H4 (cell line): ENCODE measurements at places on chromosomes 4 and X. TPM values are rescaled to one million over a fixed set of nuclear protein-coding genes. Genes with fewer than 3 reads are reported as not detected.
A peak's percentile ranks its signal among the peaks of the same experiment; 100 is the strongest.

DNA sequence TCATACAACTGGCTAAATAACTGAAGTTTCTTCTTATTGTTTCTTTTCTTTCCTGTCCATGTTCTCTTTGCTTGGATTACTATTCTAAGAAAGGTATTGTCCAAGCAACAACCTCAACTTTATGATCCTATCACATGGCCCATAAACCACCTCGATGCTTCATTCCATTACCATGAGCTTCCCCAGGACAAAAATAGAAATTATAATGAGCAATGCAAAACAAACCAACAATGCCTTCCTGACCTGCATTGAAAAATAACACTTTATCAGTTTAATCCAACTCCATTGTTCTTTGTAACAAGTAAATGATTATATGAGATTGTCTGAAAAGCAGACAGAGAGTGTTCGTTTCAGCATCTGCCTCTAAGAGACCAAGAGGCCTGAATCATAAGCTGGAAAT is 148.8 kb downstream of the HS6ST2 start:
- DNase-seq: no peak

The TCEAL2 gene
- 2.6 and 3.8 TPM in 2 replicates for total RNA-seq

DNA sequence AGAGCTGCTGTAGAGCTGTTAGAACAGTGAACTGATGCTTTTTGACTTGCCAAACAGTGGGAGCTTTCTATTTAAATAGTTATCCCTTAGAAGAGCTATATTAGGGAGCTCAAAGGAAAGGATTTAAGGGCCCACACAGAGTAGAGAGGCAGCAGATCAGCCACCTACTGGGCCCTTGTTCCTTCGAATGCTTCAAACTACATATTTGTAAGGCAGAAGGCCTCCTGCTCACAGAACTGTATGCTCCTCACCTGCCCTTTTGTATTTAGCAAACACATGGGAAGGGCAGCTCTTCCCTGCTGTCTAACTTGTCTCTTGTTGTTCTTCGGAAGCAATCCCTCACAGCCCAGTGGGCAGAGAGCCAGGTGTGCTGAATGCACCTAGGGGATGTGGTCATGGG is 38.0 kb downstream of the IL1RAPL1 start:
- DNase-seq: no peak

GRCh38 chr4:9866931-9867330 is 85.5 kb downstream of the DRD5 start:
- no peak for DNase-seq

- no peak for DNase-seq
Measured at GRCh38 chr4:108662629-108663028, 12.2 kb downstream of the OSTC start.

GRCh38 chr4:3442959-3443749 is 1.4 kb downstream of the HGFAC start:
- DNase-seq: peak; percentile 38

GRCh38 chrX:47751670-47752069 is 85.0 kb upstream of the ZNF81 start:
- DNase-seq: peak; percentile 33

DNA sequence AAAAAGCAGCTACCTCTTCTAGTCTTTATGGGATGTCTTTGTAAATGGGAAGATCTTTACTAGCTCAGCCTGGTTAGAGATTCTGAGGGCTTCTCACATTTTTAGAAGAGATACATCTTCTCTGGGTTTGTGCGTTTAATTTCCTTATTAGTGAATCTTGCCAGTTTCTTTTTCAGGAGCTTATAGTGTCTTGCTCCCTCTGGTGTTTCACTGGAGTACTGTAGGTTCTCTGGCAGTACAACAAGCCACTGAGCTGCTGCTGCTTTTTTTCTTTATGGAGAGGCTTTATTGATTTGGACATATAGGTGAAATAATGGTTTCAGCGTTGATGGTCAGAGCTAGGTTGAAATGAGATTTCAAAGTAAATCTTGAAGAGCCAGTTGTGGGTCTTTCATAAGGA is 82.9 kb downstream of the LAS1L start:
- DNase-seq: no peak

DNA sequence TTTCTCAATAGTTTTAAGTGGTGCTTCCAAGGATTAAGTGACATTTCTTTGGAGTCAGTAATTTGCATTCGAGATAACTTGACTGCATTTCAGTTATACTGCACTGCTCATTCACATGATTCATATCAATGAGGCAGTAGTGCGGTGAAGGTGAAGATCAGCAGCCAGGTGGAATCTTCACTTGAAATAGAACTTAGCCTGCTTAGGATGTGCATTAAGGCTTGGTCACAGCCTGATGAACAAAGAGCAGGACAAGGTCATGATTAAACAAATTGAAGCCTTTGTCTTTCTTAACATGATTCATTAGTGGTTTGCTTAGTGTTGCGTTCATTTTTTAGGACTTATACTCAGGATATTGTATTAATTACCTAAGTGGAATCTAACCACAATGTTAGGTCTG is 212.1 kb upstream of the GALNTL6 start:
- no peak for DNase-seq

- no peak for DNase-seq
Measured at GRCh38 chrX:71629467-71629866, 11.2 kb upstream of the CXCR3 start.

GRCh38 chrX:27924261-27924660 is 57.0 kb downstream of the DCAF8L1 start:
- DNase-seq: no peak

DNA sequence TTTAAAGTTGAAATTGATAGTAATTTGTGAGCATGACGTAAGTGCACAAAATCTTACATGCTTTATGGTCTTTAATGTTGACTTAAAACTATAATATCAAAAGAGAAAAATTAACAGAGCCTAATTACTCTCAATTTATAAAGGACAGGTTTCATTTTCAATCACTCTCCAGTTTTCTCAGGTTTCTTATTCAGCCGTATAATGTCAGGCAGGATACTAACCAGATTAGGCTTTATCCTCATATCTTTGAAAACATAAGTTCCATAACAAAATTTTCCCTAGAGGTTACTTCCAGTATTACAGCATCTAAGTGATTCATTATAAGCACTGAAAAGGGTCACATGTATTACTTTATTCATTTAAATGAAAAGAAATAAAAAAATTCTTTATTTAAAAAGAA is 492.1 kb downstream of the PACRGL start:
- DNase-seq: no peak

GRCh38 chr4:88148560-88148959 is 9.9 kb downstream of the ABCG2 start:
- no peak for DNase-seq

DNA sequence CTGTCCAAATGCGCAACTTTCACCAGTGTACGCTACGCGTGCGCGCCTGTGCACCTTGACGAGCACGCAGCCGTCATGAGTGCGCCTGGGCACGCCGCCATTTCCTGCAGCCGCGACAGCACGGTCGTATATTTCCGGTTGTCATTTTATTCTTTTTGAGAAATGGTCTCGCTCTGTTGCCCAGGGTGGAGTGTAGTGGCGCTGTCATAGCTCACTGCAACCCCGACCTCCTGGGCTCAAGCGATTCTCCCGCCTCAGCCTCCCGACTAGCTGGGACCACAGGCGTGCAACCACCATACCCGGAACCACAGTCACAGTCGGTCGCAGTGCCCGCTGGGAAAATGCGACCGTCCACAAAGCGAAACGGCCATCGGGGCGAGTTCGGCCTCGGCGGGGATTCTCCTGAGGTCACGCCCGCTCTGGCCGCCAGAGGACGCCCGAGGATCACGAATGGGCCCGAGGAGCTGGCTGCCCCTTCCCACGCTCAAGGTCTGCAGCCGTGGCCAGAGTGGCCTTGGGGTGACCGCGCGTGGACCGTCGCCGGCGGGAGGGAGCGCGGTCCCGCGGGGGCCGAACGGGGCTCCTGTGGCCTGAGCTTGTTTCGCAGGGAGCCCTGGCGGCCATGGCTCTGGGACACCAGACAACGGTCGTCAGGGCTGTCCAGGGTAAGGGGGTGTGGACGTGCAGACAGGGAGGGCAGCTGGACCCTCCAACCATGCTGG is 23.7 kb upstream of the PNMA3 start:
- peak; percentile 35 for DNase-seq

DNA sequence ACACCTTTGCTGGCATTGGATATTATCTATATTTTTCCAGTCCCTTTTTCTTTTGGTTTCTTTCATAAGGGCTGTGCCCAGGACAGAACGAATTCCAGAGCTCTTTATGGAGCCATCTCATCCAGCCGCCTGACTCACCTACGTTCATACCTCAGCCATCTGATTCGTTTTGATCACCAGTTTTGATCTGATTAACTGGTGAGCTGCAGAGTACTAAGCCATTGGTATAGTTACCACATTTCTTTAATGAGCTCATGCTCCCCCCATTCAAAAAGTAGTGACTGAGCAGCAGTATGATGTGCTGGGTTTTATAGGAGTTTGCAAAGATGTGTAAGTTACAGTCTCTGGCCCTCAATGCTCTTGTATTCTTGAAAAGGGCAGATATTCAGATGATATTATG is 43.0 kb upstream of the CDKN2AIP start:
- DNase-seq: no peak

GRCh38 chrX:15202454-15203177 is 67.3 kb downstream of the ASB9 start:
- DNase-seq: peak; percentile 89

- DNase-seq: peak; percentile 71
Measured at GRCh38 chr4:73832651-73833237, 3.7 kb upstream of the CXCL6 start.

The SERPINA7 gene
- not detected in 2 replicates for total RNA-seq

GRCh38 chr4:164538097-164538496 is 215.8 kb upstream of the SMIM31 start:
- no peak for DNase-seq

- DNase-seq: no peak
Measured at GRCh38 chr4:25021216-25021615, 9.5 kb downstream of the LGI2 start.

The IL3RA gene
- total RNA-seq: 0.72 and 1.1 TPM in 2 replicates

DNA sequence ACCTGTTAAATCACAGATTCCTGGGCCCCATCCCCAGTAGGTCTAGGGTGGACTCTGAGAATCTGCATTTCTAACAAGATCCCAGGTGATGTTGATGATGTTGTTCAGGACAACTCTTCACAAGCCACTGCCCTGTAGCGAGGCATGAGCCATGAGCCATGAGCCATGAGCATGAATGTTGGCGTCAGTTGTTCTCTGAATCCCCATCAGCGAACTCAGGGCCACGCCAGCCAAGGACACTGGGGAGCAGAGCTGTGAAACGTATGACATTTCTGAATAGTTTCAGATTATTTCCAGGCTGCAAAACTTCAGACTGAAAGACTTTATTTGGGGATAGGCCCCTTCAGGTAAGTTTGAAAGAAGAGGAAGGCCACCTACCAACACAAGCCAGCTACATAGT is 46.9 kb upstream of the HCCS start:
- no peak for DNase-seq

DNA sequence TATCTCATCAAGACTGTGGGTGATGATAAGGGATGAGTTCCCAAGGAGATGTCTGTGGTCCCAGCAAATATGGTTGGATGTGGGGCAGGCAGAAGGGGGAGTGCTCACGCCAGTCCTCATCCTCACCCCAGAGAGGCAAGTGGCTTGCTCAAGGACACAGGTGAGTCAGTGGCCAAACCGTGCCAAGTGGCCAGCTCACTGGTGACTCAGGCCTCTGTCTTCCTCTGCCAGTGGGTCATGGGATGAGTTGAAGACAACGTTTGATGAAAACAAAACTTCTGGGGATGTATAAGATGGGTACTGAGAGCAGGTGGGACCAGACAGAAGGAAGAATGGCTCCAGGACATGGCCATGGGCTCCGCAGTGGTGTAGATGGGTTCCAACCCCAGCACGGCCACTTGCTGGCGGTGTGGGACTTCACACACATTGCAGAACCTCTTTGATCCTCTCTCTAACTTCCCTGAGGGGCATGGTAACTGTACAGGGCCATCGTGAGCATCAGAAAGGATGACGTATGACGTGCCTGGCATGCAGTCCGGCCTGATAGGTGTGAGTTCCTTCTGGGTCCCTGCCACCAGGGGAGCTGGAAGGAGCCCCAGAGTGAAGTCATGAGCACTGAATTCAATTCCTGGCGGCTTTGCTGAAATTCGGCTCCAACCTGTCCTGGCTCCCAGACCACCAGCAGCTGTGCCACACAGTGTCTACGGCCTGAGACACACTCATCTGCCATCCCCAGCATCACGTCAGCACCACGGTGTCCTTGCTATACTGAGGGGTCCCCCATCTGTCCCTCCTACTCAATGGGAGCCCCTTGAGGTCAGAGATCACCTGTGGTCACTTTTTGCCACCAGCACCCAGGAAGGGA is 41.3 kb upstream of the GPR78 start:
- no peak for DNase-seq

The TKTL1 gene
- total RNA-seq: 2.1 TPM in 1 of 2 replicates, not detected in the other

DNA sequence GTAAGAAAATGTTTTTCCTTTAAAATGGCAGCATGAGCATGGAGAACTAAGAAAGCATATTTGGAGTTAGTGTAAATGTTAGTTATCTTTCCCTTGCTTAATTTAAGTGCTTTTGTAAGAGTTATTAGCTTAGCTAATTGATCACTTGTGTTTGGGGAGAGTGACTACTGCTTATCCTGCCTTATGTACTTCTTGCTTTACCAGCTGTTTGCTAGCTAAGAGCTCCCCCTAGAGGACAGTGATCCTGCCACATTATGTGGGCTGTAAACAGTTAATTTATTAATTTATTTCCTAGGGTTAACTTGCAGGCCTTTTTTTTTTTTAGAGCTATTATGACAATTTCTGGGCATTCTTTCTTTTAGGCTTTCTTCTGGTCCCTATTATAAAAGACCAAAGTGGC is 435.8 kb downstream of the MAGEB5 start:
- DNase-seq: no peak

GRCh38 chrX:21930986-21931385 is 9.5 kb upstream of the SMS start:
- no peak for DNase-seq

DNA sequence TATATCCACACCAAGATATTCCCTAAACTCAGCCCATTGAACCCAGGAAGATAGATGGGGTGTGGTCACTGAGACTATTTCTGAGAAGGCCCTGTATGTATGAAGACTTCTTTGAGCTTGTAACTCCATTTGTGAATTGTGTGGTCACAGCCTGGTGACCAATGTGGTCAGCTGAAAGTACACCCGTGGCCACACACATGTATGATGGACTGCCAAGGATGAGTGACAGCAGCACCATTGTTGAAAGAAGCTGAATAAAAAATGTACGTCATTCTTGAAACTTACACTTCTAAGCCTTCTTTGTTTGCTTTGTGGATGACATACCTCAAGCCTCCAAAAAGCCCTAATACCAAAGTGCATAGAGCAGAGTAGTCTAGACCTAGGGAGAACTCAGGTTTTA is 581.4 kb downstream of the RAB28 start:
- no peak for DNase-seq

GRCh38 chrX:66166671-66167070 is 2.6 kb downstream of the HEPH start:
- DNase-seq: no peak

The GUCY1B1 gene
- 10.4 and 13.0 TPM in 2 replicates for total RNA-seq
